T-helper 2 cell treated with Interferon-gamma antibody and Interleukin-4, amounts not matched to agents 5 μg/mL and 100 μg/mL, for 36 hours (primary cell): ENCODE measurements at places on chromosomes 2 and 18.

DNA sequence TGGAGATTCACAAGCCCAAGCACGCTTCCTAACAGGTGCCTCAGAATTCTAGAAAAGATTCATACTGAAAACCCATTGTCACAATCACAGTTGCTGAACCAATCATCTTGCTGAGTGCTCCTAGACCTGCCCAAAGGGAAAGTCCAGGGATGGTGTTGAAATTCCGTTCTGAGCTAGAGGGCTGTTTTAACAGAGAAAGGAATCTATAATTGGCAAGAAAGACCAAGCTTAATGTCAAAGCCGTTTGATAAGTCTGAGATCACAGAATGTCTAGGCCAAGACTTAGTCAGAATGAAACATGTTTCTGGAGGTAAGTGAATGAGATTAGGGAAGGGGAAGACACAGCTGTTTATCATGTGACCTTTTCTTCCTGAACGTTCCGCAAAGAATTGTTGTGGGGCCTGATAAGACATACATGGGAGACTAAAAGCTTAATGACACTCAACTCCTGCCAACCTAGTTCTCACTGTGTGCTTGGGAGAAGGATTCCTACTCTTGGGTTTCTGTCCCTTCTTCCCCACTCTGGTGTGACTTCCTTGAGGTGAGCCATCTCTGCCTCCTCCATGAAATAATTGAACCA is 27.5 kb downstream of the PMAIP1 start:
- peak; percentile 77 for DNase-seq

- DNase-seq = peak; percentile 59
Observed at GRCh38 chr2:234496055-234496834, 636 bp downstream of the ARL4C start.

GRCh38 chr2:64454386-64455332 is 697 bp downstream of the LGALSL start:
- DNase-seq = peak; percentile 57

DNA sequence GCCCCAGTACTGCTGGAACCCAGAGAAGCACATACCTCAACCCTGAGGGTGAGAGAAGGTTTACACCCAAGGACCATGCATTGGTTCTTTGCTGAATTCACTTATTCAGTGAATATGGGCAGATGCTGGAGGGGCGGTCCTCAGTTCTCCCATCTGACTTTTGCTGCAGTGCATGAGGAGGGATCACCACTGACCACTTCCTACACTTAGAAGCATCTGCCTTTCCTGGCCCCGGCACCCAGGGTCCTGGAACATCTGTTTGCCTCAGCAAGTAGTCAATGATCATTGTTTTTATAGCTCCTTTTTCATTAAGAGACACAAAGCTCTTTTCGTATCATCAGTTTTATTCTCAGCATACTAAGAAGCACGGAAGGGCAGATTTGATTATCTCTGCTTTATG is 211.4 kb downstream of the SH3RF3 start:
- no peak for DNase-seq

- DNase-seq = no peak
Observed at GRCh38 chr2:75517547-75518230, 43.0 kb downstream of the EVA1A start.

GRCh38 chr2:128388499-128388941 is 69.9 kb upstream of the HS6ST1 start:
- no peak for DNase-seq

- DNase-seq = no peak
Observed at GRCh38 chr2:29343830-29344229, 228.6 kb downstream of the CLIP4 start.

DNA sequence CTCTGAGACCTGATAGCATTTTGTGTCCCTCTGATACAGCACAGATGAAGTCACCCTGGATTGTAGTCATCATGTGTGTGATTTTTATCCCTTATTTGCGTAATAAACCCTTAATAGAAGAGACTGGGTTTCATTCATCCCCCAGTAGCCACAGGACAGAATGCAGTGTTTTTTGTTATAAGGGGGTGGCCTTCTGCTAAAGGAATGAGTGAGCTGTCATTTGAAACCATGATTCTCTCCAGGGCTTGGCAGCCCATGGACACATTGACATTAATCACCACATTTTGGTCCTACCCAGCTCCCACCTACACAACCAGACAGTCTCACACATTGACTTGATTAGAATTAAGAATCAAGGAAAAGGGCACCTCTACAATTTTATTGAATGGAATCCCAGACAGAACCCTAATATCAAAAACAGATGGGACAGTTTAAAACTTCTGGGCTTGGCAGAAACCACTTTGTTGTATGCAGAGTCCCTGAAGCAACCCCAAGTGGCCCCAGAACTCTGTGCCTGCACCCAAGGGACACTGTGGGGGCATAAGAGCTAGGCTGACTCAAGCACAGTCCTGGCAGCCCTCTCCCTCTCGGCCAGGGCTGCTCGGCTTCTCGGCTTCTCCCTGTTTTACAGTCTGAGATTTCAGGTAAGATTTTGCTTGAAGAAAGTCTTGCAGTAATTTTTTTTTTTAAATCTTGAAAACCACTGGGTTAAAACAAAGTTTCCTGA is 254.0 kb upstream of the SLC14A2 start:
- DNase-seq = no peak
